ENCODE measurements at places on chromosomes 7 and 10.

DNA sequence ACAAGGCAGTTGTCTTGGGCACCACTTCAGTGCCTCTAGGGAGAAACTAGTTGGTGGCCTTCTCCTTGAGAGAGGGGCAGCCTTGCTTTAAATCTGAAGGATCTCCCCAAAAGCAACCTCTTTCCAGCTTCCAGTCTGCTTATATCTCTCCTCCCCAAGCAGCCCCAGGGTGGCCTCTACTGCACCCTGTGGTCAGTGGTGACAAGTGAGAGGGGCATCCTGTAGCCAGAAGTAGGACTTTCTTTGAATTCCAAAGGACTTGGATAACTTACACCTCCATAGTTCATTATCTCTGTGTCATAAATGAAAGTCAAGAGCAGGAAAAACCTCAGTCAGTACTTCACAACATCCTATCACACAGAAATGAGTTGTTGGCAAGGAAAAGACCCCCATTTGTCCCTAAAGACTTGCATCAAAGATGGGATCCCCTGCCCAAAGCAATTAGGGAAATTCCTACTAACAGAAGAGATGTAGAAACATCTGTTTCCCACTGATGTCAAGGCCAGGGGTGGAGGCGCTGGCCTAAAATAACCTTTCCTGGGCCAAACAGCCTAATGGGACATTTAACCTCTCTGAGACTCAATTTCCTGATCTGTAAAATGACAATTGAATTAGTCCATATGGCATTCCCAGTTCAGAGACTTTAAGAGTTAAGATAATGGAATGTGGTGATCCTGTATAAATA, 44.0 kb upstream of the ANKRD1 start:
- DNase-seq = no peak

DNA sequence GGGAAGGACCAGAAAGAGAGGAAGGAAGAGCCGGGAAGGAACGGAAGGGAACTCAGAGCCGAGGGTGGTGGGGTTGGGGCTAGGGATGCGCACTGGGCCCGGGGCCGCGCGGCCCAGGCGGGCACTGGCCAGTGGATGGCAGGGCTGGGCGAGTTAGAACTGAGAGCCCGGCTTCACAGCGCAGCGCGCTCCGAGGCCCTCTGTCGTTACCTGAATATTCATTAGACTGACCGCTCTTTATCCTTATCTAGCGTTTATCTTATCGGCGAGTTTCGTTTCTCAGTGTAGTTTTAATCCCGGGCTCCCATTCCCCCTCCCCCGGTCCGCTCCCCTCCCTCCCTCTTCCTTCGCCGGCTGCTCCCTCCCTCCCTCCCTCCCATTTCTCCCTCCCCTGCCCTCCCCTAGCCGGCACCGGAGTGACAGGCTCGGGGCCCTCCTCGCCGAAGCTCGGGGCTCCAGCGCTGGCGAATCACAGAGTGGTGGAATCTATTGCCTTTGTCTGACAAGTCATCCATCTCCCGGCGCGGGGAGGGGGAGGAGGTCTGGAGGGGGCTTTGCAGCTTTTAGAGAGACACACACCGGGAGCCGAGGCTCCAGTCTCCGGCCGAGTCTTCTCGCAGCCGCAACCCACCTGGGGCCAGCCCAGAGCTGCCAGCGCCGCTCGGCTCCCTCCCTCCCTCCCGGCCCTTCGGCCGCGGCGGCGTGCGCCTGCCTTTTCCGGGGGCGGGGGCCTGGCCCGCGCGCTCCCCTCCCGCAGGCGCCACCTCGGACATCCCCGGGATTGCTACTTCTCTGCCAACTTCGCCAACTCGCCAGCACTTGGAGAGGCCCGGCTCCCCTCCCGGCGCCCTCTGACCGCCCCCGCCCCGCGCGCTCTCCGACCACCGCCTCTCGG, at the start of gene PAX2:
Gene PAX2 (plus strand): TSS at position 596 of the 895 bp plus-strand sequence. CDS start 679 bp downstream, outside the sequence.
- no peak for DNase-seq

- DNase-seq = no peak
These were observed 102.8 kb downstream of the PIP4K2A start for GRCh38 chr10:22611425-22612115.

DNA sequence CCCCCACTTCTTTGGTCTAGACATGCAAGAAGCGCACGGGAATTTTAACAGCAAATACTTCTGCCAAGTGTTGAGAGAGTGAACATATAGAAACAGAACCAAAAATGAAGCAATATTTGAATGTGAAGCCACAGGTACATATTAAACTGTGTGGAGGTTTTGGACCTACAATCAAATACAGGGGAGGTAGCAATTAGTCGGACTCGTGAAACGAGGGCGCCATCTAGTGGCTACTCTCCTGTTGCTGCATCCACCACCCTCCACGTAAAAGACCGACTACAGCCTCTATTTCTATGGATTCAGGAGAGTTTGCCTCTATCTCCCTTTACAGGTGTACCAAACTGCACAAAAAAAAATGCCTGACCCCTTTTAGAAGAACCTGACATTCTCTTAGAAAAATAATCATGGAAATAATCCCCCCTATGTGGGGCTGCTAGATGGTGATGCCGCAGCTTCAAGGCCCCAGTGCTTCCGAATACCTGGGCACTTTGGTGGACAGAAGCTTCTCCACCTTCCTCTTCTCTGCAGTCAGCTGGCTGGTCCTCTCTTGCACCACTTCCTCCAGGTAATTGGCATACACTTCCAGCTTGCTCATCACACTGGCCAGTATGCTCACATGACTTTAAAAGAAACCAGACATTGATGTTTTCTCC, 31.7 kb downstream of the TECTB start:
- no peak for DNase-seq

GRCh38 chr7:111173990-111174389, 83.1 kb downstream of the LRRN3 start:
- DNase-seq = no peak

DNA sequence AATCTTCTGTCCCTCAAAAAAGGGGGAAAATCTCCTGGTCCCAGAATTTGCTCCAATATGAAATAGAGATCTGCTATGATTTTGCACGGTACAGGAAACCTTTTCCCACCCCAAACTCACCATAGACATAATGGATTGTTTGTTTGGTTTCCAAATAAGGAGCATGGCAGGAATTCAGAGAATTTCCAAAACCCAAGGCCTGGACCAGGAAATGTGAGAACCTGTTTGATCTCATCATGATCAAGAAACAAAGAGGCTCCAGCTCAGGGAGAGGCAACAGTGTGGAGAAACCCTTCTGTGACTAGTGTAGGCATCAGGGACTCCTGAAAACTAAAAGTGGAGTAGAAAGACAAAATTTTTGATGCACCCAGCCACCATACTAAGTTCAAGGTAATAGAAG, 1548.1 kb upstream of the LRRTM3 start:
- no peak for DNase-seq

- no peak for DNase-seq
These were observed 60.3 kb downstream of the PRR15 start for GRCh38 chr7:29623973-29624372.

DNA sequence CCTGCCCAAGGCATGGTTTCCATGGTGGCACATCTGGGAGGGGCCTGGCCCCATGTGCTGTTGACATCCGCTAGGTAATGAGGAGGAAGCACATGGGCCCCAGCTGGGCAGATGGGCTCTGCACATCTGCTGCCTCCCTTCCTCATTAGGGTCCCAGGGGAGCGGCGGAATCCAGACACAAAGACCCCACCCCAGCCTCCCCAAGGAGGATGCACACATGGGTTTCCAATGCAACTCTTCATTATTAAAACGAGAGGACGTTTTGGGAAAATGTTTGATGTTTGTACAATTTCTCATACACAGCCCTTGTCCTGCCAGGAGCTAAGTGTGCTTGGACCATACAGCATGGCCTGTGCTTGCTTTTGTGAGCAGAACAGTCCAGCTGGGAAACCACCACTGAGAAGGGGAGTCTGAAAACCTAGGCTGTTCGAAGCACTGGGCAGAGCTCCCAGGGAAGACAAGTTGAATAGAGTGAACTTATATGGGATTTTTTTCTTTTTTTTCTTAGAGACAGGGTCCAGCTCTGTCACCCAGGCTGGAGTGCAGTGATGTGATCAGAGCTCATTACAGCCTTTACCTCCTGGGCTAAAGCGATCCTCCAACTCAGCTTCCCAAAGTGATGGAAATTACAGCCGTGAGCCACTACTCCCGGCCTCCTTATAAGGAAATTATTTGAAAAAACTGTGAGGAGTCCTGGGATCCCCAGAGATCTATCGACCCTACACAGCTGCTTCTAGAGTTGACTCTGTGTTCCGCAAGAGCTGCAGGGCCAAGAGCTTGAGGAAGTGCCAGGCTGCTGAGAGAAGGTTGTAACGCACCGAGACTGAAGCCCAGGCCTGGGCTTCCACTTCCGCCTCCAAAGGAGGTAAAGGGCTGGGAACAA, 23.4 kb downstream of the FAM107B start:
- DNase-seq = no peak

DNA sequence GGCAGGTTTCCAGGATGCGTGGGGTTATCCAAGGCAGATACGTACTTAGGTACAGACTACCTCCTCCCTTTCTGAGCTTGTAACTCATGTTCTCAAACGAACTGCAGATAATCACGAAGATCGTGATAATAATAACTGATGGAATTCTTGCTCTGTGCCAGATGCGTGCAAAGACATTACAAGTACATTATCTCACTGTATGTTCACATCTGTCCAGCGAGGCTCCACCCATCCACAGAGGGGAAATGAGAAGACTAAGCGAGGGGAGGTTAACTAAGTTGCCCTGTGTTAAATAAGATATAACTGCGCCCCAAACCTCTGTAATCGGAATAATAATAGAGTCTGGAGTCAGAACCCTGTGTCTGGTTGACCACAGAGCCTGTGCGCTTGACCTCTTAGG, 1.9 kb downstream of the GALNT17 start:
- DNase-seq = no peak

Measured in GF-D8 (cell line).